H9 (cell line): ENCODE measurements at places on chromosomes 11 and 22.

DNA sequence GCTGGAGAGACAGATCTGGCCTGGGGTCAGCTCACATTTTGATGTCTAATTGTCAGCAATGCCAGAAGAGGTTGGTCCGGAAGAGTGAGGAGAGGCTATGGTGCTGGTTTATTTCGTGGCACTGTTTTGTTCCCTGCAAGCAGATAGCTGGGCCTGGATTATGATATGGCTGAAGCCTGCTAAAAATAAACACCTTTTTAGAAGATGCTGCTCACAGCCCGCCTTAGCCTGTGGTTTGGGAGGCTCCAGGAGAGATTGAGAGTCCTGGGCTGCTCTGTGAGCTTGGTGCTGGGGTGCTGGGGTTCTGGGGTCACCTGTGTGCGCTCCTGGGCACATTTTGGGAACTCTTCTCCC, 29.6 kb upstream of the ALX4 start:
- DNase-seq: no peak

GRCh38 chr11:45333001-45333971, 47.1 kb upstream of the SYT13 start:
- DNase-seq: peak; percentile 68

DNA sequence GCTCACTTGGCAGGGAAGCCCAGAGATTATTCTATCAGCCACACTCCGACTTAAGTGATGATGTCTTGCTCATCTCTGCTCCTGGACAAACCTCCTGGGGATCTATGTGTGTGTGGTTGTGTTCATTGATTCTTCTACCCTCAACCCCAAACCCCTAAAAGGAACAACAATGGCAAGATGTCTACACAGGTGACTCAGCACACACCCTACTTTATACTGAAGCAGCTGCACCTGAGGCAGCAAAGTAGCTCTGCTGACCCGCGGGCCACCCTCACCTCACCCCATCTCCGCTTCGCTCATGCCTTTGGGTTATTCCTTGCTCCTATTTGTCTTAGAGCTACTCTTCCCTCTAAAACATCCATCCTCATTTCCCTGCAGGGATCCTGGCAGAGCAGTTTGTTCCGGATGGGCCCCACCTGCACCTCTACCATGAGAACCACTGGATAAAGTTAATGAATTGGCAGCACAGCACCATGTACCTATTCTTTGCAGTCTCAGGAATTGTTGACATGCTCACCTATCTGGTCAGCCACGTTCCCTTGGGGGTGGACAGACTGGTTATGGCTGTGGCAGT, 38.7 kb downstream of the TMEM45B start:
- no peak for DNase-seq

DNA sequence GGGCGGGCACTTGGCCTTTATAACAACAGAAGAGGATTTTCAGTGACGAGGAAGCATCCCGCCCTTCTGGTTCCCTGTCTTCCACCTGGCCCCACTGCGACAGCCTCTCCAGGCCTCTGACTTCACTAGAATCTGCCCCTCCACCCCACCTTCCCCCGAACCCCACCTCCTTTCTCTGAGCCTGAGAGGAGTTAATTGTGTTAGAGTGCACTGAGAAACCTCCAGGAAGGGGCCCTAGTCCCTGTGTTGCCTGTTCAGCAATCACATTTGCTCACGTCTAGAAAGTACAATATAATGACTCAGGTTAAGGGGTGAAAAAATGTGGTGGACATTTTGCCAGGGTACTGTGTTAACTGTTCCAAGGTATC, 38.8 kb downstream of the PTPRJ start:
- DNase-seq: no peak

- no peak for DNase-seq
These were observed 39.8 kb upstream of the TLCD5 start for GRCh38 chr11:120285256-120285655.

DNA sequence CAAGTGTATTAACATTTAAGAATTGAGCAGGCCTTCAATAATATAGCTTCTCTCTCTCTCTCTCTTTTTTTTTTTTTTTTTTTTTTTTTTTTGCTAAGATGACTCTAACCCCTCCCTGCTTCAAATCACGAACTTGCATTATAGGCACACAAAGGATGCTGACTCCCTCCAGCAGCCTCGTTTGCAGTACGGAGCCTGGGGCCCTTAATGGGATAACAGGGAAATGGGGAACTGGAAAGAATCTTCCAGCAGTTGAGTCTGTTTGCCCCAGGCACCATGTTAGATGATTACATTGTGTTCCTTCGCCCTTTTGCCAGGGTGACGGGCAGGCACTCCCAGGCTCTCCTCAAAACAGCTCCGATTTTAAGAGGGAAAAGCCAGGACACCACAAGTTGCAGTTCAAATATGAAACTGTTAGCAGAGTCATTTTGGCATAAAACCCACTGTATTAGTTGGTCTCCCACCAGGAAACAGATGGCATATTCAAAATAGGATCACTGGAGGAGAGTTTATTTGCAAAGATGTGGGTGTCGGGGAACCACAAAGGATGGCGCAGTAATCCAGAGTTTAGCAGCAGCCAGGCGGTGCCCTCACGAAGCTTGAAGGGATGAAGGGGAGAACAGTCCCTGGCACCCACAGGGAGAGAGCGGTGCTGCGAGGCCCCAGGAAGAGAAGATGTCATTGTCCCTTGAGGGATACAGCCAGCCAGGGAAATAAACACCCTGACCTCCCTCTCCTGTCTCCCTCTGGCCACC, 26.5 kb upstream of the TREH start:
- no peak for DNase-seq

- DNase-seq: no peak
These were observed 189.3 kb upstream of the NECTIN1 start for GRCh38 chr11:119918347-119918746.

DNA sequence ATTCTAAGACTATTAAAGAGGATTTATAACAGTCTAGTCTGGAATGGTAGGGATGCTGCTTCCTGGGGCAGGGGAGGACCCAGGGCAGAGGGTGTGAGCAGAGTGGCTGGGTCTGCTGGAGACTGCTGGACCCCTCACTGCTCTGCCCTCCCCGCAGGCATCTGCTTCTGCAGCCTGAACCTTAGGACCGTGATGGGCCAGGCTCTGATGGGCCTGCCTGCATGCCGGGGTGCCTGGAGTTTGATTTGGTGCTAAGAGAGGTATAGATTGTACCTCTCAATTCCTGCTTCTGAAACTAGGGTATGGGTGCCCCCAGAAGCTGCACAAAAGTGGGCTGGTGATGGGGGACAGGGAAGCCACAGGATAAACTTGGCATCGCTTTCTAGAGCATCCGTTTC, 54.9 kb downstream of the CD82 start:
- DNase-seq: no peak

GRCh38 chr11:68574308-68574707, 110.0 kb upstream of the GAL start:
- DNase-seq: no peak

- DNase-seq: no peak
These were observed 73.1 kb downstream of the CELSR1 start for GRCh38 chr22:46464296-46464695.

DNA sequence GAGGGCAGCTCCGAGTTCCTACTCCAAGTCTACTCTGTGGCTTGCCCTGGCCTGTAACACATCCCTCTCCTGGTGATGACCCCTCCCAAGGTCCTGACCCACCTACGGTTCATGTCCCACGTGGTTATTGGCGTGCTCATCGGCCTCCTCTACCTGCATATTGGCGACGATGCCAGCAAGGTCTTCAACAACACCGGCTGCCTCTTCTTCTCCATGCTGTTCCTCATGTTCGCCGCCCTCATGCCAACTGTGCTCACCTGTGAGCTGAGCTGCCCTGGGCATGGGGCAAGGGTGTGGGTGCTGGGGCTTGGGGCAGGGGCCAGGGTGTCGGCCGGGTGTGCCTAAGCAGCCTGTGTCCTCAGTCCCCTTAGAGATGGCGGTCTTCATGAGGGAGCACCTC, 9.6 kb downstream of the ABCG4 start:
- DNase-seq: no peak

DNA sequence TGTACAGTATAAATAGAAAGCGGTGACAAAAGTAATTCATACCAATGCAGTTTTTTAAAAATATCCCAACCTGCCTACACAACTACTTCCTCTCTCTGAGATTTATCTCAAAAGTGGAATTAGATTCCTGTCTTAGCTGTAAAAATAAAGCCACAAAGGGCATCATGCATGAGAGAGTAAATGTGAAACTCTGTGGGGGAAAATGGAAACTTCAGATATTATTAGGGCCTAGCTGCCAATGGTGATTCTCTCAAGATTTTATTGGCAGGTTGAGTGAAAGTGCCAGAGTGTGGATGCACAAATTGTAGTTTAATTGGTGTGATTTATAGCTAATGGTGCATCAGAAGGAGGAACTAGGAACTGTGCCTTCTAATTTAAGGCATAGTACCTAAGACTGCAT, 356.9 kb upstream of the CCDC90B start:
- no peak for DNase-seq

DNA sequence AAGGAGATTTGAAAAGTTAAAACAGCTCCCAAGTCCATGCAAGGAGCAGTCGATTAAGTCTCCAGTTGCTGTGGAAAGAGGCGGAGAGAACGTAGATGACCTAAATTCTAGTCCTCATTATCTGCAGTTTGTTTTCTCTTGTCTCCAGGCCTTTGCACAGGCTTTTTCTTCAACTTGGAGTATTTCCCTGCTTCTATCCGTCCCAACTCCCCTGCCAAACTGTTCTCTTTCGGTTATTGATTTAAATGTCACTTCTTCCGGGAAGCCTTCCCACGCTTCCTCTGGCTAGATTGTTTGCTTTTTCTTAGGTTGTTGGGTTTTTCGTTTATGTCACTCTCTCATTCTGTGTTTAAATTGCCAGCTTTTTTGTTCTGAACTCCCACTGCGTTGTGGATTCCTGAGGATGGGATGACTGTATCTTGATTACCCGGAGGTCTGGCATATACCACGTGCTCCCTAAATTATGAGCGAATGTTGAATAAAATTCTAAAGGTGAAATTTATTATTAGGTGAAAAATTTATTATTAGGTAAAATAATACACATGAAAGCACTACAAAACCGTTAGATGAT, 463 bp downstream of the TMEM126B start:
- no peak for DNase-seq

DNA sequence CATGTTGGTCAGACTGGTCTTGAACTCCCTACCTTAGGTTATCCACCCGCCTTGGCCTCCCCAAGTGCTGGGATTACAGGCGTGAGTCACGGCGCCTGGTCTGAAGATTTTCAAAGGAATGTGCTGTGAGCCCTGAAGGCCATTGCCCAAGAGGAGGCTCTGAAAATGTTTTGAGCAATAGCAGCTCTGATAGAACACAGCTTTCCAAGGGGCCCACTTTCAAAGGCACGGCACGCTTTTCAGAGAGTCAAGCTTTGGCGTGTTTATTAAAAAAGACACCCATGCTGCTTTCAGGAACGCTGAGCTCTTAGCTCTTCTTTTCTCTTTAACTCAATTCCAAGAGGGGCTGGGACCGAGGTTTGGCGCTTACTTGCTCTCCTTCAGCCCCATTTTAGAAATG, 73.8 kb upstream of the CDON start:
- DNase-seq: no peak

DNA sequence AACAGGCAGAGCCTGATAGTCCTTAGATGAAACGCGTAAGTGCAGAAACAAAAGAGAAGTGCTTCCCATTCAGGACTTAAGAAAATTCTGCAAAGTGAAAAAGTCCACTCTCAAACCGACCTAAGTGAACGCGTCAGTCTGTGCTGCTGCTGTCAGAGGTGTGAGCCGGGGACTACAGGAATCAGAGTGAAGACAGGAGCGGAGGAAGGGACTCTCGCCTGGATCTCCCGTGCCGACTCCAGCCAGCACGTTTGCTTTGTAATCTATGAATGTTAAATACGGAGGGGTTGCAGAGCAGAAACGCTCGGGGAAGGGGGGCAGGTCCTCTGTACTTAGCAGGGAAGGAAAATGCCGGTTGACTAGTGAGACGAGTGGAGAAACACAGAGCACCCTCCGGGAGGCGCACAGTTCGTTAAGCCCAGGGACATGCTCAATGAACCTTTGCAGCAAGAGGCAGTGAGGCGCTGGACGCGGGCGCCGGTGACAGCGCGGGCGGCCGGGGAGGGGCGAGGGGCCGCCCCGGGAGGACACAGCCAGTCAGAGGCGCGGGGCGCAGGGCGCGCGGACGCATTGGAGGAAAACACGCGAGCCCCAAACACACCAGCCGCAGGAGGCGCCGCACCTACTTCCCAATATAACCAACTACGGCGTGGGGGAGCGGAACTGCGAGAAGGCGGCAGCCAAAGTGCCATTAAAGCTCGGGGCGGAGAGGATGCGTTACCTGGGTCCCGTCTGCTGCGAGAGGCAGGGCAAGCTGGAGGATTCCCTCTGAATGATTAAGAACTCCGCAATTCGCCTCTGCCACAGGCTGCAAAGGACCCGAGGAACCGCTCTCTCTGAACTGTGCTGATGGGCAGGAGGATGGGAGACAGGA, at the start of gene CNTN5:
Gene CNTN5 (plus strand): TSS at position 598 of the 874 bp plus-strand sequence.
- DNase-seq: peak; percentile 82

DNA sequence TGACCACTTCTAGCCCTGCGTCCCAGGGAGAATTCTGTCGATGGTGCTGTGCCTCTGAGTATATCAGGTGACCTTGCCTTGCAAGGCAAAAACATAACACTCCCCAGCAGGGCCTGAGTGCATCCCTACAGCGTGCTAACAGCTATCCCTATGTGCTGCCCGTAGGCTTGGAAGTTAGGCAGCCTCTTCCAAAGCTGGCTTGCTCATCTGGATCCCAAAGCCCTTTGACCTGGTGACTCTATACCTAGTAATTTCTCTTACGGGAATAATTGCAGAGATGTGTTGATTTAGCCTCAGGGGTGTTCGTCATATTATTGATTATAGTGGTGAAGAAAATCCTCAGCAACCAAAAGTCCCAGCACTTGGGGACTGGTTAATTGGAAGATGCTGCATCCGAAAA, 32.6 kb upstream of the CRYBB3 start:
- DNase-seq: no peak

DNA sequence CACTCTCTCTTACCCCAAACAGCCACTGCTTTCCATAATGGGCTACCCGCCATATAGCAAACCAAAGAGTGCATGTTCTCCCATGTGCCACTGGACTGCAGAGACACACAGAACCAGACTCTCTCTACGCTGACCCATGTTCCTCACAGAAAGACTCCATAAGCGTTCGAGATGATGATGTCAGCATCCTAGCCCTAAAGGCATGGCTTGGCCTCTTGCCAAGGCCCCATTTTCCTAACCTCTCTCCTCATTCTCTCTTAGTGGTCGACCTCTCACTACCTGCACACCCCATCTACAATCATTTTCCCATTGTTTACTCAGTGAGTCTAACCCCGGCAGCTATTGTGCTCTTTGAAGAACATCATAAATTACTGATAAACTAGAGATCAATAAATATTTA, 4.9 kb downstream of the NDUFC2 start:
- no peak for DNase-seq
